ENCODE measurements at places on chromosomes 16 and 17.

GRCh38 chr17:75181608-75182318, 996 bp downstream of the SUMO2 start:
- DNase-seq, result no peak

- DNase-seq, result no peak
Measured at GRCh38 chr17:20930081-20930760, 112.6 kb downstream of the USP22 start.

- DNase-seq, result no peak
Measured at GRCh38 chr16:84652566-84652965, 4.3 kb downstream of the KLHL36 start.

GRCh38 chr17:18015593-18015992, 23.4 kb downstream of the ATPAF2 start:
- no peak for DNase-seq

DNA sequence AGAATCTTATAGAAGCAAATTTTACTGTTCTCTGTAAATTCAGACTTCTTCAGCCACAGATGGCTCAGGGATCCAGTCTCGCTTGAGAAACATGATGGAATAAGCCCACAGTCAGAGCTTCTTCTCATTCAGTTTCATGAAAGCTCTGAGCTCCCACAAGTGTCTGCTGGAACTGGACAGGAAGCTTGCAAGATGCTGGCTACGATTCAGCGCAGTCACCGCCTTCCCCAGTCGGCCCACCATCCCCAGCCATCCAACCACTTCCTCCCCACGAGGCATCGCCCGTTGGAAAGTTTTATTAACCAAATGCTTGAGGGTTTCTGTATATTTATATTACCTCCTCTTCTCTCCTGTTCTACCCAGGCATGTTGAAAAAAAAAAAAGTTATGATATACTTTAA, 171.7 kb downstream of the ZFHX3 start:
- DNase-seq, result no peak

DNA sequence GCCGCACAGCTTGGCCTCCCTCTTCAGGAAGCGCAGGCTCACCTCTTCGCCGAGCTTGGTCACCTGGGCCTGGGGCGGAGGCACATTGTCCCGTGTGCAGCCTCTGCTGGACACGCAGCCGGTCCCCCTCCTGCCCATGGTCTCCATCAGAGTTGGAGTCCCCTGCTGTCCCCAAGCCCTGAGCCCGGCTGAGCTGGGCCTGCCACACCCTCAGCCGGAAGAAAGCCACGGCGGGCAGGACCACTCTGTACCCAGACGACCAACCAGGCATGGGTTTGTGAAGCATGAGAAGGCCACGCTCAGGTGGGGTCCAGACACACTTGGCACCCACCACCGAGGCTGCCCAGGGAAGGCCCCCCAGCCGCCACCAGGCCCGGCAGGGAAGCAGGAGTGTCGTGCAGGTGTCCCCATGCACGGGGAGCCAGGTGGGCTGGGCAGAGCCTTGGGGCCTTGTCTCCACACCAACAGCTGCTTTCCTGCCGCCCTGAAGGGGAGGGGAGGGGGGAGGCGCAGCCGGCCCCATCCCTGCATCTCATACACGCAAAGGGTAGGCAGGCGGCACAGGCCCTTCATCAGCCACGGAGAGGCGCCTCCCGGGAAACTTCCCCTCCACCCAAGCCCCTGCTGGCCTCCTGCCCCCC, 5.2 kb downstream of the CCDC154 start:
- no peak for DNase-seq

GRCh38 chr16:27819356-27819755, 244.2 kb downstream of the GSG1L start:
- DNase-seq, result no peak
